ENCODE measurements at places on chromosomes 4 and X. TPM values are rescaled to one million over a fixed set of nuclear protein-coding genes. Genes with fewer than 3 reads are reported as not detected.

DNA sequence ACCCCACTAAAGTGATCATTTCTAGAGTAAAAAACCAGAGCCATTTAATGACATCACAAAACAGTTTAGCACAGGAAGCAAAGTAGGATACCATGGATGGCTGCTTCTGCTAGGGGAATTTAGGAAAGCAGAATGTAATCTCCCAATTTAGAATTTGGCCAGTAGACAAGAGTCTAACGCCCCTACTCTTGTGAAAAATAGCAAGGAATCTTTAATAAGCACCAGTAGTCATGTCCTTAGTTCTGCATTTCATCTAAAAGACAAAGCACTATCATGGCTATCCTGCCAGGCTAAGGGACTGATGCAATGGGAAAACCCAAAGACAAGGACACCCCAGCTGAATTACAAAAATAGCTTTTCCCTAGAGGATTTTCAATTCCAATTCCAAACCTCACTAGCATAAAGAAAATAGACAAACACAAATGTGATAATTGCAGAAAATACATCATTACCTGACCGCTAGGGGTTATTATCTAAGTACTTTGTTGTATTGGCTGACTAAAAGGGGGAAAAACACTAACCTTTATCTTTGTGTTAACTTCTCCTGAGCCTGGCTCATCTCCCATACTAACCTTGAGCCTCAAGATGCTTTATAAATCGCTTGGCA, 2.6 kb upstream of the AMMECR1 start:
- DNase-seq, result no peak

DNA sequence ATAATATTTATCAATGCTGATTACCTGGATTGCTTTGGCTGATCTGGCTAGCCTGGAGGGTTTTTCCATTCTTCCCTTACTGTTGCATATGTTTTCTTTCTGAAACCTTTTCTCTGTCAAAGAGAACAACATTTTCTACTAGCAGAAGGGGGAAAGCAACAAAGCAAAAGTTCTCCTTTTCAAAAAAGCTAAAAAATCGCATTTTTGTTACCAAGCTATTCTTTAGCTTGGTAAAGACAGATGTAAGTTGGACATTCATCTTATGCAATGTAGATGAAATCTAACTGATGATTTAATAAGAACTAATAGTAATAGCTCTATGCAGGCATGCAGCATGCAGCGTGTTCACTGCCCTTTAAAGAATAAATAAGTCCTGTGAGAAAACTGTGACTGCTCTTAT, at the start of gene GRXCR1:
TSS of gene GRXCR1 (plus strand) at position 301 of the 400 bp plus-strand sequence. CDS start 554 bp downstream, outside the sequence.
- no peak for DNase-seq

DNA sequence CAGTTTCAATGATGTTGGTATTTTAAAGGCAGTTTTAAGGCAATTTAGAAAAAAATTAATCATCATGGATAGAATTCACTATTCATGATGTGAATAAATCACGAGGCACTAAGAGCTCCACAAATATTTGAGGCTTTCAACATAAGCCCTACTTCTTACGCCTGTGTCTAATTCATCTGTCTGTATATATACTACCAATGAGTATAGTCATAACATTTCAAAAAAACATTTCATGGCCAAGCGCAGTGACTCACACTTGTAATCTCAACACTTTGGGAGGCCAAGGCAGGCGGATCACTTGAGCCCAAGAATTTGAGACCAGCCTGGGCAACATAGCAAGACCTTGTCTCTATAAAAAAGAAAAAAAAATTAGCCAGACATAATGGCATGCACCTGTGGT, 56.5 kb downstream of the FBXL5 start:
- DNase-seq, result no peak

The TMEM165 gene
- total RNA-seq, result 177 TPM

All from endothelial cell of umbilical vein (primary cell).